ENCODE measurements at places on chromosomes 2 and 18.

DNA sequence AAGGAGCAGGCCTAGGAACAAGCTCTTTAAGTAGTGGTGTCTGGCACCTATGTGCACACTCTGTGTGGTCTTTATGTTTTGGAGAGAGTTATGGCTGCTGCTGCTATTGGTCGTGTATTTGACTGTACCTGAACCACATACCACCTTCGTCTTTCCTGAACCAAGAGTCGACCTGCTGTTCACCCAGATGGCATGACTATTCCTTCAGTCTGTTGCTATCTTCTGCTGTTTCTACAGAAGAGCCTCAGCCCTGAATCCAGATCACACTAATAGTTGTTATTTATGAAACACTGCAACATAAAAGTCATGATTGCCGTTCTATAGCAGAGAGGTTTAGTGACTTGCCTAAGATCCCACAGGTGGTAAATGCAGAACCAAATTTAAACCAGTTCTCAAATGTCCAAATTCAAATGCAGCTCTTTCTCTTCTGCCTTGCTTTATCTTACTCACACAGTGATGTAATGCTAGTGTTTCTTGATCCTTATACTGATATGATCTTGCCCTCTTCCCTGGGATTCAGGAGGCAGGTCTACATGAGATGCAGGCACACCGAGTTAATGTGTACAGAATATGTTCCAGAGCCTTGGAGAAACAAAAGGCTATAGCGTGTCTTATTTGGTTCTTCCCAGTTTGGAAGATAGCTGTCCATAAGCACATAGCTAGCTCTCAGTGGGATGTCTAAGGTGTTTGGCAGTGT, 122.1 kb upstream of the FOSL2 start:
- no peak for DNase-seq

DNA sequence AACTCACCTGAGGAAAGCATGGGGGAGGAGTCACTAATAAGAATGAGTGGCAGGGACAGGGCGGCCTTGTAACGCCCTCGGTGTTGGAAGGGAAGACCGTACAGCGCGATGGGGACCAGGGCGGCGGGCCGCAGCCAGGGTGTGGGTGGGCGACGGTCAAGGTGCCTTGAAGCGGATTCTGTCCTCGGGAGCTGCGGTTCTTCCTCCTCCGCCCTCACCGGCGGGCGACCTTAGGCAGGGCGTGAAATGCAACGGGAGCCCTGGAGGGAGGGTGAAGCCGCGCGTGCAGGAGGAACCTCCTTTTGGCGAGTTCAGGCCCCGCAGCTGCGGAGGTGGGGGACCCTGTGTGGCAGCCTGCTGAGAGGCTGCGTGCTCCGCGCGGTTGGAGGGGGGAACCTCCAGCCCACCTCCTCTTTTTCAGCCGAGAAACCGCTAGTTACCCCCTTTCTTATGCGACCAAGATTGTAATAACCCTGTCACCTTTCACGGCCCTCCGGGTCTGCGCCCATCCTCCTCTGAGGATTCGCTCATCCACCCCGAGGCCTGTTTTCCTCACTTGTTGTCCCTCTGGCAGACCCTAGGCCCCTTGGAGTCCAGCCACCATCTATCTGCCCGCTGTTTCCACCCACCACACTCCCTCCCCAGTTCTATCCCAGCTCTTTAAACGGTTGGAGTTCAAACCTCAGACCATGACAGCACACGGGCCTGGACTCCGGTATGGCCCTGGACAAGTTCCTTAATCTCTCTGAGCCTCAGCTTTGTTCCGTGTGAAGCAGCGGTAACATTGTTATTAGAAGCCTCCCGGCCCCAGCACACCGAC, 823 bp upstream of the RNU2-63P start:
- no peak for DNase-seq

DNA sequence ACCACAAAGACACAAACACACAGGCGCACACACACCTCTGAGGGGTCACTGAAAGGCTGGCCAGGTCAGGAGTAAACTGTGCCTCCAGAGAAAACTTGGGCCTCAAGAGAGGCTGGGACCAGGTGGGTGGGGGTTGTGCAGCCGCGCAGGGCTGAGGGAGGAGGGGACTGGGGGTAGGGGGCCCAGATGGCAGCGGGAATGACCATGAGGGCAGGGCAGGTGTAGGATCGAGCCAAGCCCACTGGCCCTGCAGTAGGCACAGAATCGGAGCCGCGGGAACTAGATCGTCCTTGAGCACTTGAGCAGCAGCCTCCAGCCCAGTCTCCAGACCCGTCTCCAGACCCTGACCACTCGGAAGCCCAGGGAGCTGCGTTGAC, 36.8 kb downstream of the ANKMY1 start:
- DNase-seq: no peak

DNA sequence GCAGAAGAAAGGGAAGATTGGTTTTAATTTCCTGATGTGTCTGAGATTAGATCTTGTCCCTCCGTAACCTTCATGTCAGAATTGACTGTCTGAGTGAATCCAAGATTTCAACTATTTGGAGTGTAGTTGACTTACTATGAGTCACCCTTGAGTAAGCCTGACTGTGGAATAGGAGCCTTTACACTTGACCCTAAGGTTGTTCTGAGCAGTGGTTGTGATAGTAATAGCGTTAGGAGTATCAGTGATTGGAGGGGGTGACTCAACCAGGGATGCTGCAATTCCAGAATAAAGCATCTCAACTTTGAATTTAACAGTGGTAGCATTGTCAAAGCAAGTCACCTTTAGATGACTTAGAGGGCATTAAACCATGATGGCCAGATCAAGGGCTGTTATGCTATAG, 979.5 kb upstream of the FAM98A start:
- no peak for DNase-seq

DNA sequence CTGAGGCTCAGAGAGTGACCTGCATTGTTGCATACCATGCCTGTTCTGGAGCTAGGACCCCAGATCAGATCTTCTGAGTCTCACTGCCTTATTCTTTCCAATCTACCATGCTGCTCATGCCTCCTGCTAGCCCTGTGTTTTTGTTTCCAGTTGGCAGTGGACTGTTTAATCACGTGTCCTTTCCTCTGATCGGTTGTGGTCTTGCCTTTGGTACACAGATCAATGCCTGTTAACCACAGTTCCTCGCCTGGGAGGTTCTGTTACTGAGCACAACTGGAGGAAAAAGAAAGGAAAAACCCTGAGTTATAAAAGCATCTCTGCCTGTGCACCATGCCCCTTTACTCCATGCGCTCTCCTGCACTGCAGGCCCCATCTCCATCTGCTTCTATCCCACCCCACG, 329.1 kb downstream of the SETBP1 start:
- DNase-seq: no peak

DNA sequence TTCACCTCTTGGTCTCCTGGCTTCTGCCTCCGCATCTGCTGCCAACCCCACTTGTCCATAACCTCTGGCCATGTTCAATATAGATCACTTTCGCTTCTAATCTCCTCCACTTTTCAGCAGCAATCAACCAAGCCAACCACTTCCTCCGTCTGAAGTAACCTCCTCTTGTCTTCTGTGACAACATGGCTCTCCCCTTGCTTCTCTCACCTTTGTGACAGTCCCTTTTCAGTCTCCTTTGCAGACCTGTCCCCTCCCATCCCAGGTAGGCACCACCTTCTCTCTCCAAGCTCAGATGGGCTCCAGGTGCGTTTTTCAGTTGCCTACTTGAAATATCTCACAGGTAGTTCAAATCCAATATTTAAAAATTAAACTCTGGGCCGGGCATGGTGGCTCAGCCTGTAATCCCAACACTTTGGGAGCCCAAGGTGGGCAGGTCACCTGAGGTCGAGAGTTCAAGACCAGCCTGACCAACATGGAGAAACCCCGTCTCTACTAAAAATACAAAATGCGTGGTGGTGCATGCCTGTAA, 4.7 kb upstream of the PSD4 start:
- DNase-seq: no peak

DNA sequence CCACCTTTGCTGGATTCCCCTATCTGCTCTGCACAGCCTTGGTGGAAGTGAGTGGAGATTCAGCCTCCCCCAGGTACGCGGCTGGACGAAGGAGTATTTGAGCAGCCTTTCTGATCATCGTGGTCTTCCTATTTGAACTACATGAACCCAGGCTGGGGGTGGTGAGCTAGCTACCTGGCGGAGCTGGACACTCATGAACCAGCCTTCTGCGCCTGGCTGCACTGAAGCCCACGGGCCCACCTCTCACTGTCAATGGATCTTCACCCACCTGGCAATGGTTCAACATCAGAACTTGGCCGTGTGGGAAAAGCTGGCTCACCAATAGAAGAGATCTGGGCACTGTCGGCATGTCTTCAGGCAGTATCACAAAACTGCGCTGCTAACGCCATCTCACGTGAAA, 35.4 kb downstream of the ANKMY1 start:
- DNase-seq: no peak

- DNase-seq: no peak
Observed at GRCh38 chr2:6355886-6356761, 509.6 kb downstream of the CMPK2 start.

DNA sequence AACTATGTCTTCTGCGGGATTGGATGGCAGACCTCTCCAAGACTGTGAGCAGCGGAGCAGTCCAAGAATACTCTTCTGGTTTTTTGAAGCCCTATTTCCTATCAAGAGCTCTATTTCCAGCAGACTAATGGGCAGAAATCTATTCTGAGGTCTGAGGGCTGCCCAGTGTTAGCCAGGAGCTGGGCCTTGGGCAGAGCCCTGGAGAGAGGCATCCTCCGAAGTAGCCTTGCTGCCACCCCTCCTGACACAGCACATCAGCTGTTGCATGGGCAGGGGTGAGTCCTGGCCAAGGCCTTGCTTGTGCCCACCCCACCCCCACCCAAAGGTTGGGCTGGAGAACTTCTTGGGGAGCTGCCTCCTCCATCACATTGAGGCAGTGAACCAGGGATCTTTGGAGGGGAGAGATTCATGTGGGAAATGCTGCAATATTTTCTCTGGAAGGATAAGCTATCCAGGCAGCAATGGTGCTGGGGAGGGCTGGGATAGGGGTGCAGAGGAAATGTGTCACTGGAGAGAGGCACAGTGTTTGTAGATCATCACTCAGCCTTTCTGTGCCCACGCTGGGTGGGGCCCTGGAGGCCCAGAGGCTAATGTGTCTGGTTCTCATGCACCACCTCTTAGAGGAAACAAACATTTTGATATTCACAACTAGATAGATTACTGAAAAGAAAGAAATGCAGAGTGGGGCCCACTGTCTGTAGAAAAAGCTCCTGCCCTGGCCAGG, 104.7 kb downstream of the VSNL1 start:
- DNase-seq: no peak

DNA sequence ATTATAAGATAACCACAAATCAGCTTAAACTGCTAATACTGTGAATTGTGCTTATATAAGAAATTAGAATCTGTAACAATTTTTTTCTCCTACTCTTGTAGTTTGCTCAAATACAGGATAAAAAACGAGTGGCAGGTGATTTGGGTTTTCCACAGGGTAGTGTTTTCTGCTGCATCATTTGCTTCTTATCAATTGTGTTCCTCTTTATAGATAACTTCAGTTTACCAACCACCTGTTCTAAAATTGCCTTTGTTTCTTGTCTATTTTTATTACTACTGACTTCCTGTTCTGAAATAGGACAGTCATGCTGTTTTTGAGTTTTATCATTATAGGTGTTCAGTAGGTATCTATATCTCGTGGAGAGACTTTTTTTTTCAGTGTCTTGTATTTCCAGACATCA, 56.9 kb downstream of the MFSD6 start:
- DNase-seq: no peak

DNA sequence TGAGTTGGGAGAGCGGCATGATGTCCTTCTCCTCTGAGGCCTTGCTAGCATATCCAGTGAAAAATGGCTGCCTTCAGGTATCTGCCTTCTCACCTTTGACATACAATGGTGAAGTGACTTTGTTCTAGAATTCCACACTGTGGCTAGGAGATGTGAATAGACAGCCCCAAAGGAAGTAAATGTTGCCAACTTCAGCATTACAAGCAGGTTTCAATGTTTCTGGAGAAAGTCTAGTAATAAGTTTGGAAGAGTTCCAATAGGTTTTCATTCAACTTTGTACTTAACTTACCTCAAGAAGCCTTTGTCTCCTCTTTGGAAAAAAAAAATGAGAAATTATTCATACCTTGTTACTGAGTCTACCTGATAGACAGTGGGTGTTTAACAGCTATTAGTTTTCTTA, 421.3 kb upstream of the MMADHC start:
- DNase-seq: no peak

- DNase-seq: peak; percentile 59
Observed at GRCh38 chr2:146317959-146318358, 1526.9 kb upstream of the ACVR2A start.

DNA sequence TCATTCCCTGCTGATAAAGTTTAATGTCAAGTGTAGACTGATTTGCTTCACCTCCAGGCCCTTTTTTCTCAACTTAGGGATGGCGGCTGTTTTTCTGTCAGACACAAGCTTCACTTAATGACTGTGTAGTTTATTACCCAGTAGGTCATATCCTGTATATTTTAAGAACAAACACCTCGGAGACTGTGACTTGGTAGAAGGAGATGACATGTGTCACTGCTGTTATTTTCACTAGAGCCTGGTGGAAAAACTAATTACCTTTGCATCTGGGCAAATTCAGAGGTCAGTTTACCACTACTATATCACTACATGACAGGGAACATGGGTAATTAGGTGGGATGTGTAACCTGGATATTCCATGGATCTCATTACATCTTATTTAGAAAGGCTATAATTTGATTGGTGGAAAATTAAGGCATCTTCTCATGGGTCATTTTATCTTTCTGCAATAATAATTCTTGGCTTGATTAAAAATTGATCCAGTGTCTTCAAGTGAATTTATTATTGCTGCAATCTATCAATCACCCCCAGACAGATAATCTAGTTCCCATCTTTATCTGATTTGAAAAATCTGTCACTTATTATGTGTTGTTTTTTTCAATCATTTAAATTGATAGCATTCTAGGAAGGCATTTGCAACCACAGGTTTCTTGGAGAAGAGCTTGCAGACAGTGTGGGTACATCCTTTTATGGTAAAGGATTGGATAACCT, 353.8 kb upstream of the SPRED2 start:
- no peak for DNase-seq

DNA sequence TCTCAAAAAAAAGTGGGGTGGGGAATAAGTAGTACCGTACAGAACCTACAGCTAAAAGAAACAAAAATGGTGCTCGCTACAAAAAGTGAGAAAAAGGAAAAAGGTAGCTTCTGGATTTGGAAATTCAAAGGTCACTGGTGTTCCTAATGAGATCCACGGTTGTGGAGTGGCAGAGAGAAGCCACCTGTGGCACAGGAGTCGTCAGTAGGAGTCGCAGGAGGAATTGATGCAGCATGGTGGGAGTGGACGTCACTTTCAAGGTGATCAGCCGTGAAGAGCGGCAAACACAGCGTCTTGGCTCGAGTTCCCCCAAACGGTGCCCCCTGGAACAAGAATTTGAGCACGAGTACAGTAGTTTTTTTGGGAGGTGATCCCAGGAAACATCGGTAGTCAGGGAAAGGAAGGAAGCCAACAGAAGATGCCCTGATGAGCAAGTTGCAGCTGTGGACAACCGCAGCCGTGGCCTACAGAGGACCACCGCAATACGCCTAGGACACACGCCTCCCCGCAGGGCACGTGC, 1.4 kb upstream of the TTL start:
- no peak for DNase-seq

GRCh38 chr2:190843890-190844699, 36.5 kb upstream of the GLS start:
- DNase-seq: no peak
